ENCODE measurements at places on chromosomes 2 and 18.

- DNase-seq: no peak
These were observed 70.9 kb downstream of the APOB start for GRCh38 chr2:20972792-20973565.

- DNase-seq: no peak
These were observed 89.3 kb downstream of the EHBP1 start for GRCh38 chr2:62794791-62795190.

DNA sequence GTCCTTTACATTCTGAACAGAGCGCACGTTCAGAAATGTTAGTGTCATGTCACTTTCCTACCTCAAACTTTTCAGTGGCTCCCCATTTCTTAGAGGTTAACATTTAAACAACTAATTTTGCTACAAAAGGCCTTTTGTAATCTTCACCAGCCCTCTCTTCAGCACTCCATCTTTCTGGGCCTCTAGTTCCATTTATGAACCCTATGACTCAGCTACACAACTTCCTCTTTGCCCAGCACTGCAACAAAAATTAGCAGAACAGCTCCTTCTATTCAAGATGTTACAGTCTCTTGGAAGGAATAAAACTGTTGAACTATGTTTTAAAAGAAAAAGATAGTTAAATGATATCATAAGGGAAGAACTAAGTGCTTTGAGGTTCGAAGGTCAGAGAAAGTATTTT, 139.9 kb downstream of the VWC2L start:
- DNase-seq: no peak

- DNase-seq: no peak
These were observed 91.0 kb upstream of the MSH2 start for GRCh38 chr2:47311764-47312490.

- DNase-seq: no peak
These were observed 13.6 kb downstream of the ADI1 start for GRCh38 chr2:3505771-3506170.

DNA sequence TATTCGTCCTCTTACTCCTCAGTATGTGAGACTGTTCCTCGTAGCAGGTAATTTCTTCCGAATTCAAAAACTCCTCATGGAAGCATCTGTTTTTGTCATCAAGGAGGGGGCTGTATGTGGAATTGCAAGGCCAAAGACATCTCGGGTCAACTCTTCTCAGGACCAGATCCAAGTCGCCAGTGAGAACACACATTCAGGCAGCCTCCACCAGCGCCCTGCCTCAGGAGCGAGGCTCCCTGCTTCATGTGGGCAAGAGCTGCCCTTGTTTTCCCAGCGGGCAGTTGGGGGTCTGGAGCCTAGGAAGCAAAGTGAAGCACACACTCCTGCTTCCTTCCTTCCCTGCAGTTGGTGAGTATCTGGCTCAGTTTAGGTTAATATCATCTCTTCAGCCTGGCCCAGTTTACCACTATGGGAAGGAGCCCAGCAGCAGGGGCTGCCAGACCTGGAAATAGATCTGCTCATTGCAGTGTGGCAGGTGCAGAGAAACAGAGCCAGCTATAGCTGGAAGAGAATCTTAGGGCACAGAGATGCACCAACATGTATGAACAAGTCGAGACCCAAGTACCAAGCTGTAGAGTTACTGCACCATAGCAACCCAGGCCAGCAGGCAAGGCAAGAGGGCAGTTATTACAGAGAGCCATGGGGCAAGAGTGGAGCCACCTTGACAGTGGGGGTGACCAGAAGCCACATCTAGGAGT, 25.3 kb downstream of the TMEM127 start:
- DNase-seq: no peak

DNA sequence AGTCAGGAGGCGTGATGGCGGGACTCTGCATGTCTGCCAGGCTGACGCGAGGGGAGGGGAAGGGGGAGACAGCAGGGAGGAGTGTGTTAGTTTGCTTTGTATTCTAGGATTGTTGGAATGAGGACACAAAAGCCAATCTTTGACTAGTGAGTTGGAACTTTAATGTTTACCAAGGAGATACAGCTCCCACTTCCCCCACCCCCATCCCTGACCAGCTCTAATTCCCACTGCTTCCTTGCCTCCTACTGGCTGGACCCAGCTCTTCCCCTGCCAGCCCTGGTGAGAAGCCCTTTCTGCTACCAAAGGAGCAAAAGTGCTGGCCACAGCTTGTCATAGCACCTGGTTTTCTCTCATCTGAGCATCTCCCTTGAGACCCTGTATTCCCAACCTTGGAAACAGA, 84.5 kb downstream of the CELF4 start:
- DNase-seq: no peak

DNA sequence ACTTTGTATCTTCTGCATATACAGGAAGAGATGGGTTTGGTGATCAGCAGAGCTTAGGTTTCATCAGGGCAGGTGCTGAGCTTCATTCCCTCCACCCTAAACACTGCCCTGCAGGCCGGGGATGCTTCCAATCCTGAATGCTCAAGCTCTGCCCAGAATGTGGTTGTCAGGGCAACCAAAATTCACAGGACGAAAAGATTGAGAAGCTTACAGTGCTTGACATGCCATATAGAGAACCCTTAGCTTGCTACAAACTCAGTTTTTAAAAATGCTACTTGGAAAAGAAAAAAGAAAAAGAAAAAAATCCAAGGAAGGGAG, 65.6 kb downstream of the SH3RF3 start:
- no peak for DNase-seq

DNA sequence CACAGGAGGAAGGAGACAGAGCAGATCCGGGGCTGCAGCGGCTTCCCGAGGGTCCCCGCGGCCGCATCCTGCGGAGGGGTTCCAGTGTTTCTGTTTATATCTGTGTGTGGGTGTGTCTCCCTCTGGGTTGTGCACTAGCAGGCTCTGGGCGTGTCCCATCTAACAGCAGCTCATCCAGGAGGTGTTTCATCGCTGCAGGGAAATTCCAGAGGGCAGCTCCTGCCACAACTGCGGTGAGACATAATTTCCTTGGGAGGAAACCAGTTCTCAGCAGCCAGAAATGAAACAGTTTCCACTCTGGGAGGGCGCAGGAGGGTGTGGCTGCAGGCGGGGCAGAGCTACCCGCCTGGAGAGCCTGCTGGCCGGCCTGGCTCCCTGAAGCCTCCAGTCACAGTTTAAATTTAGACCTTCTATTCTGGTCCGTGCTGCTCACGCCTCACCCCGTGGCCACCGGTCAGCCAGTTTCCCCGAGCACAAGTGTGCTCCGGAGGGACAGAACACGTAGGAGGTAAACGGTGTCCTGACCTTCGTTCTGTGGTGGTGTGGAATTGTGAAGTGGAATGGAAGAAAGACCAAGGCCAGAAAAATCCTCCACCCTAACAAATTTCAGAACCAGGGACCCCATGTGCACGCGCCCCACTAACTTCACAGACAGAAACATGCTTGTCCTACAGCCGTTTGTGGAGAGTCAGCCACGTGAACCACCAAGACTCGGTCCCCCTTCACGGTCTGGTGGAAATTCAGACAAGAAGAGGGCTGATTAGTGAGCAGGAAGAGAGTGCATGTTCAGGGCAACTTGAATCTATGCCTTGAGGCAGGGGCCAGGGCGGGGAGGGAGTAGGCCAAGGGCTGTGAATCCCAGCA, 50.2 kb downstream of the TEX44 start:
- DNase-seq: peak; percentile 75

- DNase-seq: no peak
These were observed 46.7 kb downstream of the FBXO48 start for GRCh38 chr2:68420254-68420910.
